ENCODE measurements at places on chromosomes 7 and 10.

GRCh38 chr10:76408646-76409045, 977.2 kb downstream of the LRMDA start:
- no peak for DNase-seq

GRCh38 chr10:2077231-2077630, 339.9 kb upstream of the ADARB2 start:
- no peak for DNase-seq

DNA sequence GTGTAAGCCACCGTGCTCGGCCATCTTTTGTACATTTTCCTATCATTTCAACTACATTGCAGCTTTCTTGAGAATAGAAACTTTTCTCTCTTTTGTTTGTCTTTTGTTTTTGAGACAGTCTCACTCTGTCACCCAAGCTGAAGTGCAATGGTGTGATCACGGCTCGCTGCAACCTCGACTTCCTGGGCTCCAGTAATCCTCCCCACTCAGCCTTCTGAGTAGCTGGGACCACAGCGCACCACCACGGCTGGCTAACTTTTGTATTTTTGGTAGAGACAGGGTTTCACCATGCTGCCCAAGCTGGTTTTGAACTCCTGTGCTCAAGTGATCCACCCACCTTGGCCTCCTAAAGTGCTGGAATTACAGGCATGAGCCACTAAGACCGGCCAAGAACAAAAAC, 31.3 kb upstream of the DAGLB start:
- no peak for DNase-seq

GRCh38 chr10:114389426-114389825, 14.9 kb downstream of the AFAP1L2 start:
- no peak for DNase-seq

DNA sequence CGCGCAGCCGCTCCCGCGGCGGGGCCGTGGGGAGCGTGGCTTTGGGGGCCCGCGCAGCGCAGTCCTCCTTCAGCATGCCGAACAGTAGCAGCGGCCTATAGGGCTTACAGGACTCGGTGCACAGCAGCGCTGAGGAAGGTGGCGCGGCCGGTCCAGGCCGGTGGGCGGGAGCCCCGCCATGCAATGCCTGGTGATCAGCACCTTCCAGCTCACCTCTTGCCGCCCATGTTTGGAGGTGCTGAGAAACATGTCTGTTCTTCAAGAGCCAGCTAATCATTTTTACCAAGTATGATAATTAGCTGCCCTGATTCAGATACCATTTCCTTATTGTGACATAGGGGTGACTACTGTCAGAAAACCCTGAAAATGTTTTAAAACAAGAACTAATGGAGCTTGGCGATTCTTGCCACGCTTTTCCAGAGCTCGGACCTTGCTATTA, 33.5 kb upstream of the SFTPD start:
- DNase-seq, result no peak

DNA sequence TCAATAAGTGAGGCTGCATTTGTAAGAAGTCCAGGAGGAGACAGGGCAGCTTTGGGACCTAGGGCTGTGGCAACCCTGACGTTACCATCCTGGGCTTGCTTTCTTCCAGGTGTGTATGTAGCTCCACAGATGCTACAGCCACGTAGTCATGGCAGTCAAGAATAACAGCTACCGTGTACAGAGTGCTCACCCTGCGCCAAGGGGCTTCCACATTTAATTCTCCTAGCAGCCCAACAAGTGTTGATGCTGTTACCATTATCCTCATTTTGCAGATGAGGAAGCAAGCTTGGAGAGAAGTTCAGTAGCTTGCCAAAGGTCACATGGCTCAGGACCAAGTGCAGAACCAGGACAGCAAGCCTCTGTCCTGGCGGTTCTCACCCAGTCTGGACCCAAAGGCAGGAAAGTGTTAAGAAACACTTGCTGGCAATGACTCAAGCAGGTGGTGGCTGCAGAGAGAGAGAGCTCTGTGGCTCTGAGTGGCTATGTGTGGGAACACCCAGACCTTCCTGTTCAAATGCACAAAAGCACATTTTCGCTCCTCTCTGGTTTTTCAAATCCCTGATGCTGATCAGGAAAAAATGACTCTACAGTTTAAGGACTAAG, 89.8 kb downstream of the CREM start:
- DNase-seq, result no peak

- DNase-seq, result no peak
Observed at GRCh38 chr10:31074722-31075086, 43.0 kb upstream of the ZNF438 start.

GRCh38 chr10:72334196-72334824, 20.4 kb downstream of the DNAJB12 start:
- peak; percentile 52 for DNase-seq

DNA sequence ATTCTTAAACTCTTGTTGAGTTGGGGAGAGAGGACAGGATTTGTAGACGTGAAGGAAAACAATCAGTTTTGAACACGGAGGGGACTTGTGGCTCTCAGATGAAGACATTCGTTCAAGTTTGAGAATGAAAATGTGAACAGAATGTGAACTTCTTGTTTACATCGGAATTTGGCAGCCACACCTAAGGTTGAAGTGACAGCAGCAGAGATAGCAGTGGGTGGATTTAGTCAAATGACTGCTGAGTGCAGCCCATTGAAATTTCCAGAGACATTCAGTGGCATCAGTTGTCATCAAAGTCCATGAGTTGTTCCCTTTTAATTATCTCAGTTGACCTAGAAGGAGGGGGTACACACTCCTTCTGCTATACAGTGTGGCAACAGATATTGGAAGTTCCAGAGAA, 280.0 kb downstream of the SEMA3D start:
- no peak for DNase-seq

DNA sequence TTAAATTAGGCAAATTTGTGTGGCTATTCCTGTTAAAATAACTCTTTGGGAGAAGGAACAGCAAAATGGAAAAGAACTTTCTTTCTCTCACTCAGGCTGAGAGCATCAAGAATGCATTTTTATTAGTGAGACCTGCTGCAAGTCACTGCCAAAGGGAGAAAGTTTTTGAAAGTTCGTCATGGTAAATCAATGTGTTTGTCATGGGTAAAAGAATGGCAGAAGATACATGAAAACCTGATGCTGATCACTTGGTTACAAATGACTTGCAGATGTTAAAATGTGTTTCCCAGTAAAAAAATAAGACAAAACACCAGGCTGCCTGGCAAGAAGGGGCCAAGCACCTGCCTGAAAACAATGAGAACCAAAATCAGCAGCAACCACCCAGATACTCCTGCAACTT, 484.7 kb upstream of the NRP1 start:
- no peak for DNase-seq

DNA sequence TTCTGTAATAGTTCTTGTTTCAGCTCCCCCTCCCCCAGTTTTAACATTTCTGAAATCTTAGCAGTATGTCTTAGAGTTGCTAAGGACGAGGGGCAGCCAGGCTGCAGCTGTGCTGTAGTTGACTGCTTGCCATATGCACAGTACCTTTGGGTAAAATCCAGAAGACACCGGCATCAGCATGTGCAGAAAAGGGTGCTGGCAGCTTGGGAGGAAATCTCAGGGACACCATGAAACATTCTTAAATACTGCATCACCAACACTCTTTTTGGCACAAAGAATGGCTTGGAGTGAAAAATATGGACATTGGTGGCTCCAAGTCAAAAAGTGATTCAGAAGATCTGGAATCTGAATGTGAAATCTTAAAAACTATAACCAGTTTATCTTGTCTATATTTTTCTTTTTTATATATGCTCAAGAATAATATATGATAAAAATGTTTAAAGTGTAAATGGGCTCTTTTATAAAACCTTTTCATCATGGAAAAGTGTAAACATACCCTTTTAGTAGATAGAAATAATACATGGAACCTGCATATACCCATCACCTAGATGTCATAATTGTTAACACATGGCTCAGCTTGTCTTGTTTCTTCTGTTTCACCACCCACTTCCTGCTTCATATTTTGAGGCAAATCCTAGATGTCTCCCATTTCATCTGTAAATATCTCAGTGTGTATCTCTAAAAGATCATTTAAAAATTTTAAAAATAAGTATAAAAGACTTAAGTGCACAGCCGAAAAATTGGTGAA, 34.4 kb upstream of the ARMS2 start:
- DNase-seq, result no peak

- DNase-seq, result no peak
Observed at GRCh38 chr7:132024290-132024689, 467.9 kb upstream of the PODXL start.

GRCh38 chr10:114356751-114357514, 47.4 kb downstream of the AFAP1L2 start:
- no peak for DNase-seq

GRCh38 chr10:49761201-49761788, 828 bp downstream of the OGDHL start:
- DNase-seq, result no peak

GRCh38 chr10:32960022-32960421, 2.0 kb upstream of the ITGB1 start:
- DNase-seq, result no peak

- no peak for DNase-seq
Observed at GRCh38 chr7:32228601-32229000, 158.4 kb upstream of the PDE1C start.

GRCh38 chr7:67484244-67484751, 487.7 kb downstream of the TYW1 start:
- peak; percentile 57 for DNase-seq

GRCh38 chr7:128110641-128111364, 79.6 kb upstream of the LRRC4 start:
- DNase-seq, result no peak

DNA sequence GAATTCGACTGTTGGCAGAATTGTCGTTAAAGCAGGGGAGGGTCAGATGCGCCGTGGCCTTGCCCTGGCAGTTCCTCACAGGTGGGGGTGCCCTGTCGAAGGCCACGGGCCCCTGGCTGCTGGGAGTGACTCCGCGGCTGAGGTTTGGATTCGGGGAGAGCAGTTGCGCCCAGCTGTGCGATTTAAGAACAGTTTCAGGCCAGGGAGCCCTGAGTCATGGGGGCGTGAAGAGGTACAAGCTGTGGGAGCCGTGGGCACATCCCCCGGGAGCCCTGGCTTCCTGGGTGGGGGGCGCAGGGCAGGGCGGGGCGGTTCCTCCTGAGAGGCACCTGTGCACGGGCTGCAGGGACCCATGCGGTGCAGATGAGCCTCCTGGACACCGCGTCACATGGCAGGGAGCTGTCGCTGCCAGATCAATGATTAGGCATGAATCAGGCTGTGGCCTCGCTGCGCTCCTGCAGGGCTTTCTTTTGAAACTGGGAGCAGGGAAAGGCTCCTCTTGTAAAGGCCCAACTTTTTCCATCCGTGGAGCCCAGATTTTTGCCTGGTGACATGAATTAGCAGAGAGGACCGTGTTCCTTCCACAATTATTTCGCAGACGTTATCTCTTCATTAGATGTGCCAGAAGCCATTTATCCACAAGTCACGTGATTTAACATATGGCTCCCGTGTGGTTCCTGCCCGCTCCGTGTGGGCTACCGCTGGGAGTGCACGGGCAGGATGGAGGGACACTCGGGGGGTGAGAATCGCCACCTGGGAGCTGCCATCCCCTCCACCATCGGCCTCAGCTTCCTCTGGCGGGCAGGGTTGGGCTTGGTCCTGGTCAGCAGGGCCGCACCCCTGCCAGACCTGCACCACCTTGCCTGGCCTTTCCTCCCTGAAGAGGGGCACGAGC, 918 bp downstream of the PWWP2B start:
- no peak for DNase-seq

GRCh38 chr10:84298057-84298456, 30.3 kb upstream of the CCSER2 start:
- no peak for DNase-seq

DNA sequence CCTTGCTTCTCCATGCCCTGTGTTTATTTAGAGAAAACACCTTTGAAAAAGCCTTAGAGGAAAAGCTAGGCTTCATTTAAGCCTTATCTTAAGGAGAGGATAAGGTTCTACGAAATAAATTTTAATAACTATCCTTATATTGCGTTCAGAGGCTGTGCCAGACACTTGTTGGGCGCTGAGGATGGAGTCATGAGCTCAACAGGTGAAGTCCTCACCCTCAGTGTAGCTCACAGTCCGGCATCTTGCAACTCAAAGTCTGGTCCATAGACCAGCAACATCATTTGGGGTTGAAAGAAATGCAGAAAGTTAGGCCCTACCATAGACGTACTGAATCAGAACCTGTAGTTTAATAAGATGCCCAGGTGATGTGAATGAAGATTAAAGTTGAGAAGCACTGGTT, 3.8 kb upstream of the STMP1 start:
- DNase-seq, result no peak

GRCh38 chr10:22712956-22713852, 1.2 kb downstream of the PIP4K2A start:
- no peak for DNase-seq

GRCh38 chr7:124942399-124942798, 12.8 kb upstream of the POT1 start:
- DNase-seq, result no peak

DNA sequence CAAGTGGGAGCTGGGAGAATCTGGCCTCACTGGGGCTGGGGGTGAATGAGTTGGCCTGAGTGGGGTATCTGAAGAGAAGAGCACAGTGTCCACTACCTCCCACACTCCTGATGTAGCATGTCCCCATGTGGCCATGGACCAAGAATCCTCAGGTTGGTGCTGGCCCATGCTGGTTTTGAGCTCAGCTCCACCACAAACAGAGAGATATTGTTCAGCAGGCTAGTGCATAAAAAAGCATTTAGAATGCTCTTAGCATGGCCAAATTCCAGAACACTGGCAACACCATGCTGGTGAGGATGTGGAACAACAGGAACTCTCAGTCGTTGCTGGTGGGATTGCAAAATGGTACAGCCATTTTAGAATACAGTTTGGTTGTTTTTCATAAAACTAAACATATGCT, 61.4 kb downstream of the FRMPD2 start:
- no peak for DNase-seq

DNA sequence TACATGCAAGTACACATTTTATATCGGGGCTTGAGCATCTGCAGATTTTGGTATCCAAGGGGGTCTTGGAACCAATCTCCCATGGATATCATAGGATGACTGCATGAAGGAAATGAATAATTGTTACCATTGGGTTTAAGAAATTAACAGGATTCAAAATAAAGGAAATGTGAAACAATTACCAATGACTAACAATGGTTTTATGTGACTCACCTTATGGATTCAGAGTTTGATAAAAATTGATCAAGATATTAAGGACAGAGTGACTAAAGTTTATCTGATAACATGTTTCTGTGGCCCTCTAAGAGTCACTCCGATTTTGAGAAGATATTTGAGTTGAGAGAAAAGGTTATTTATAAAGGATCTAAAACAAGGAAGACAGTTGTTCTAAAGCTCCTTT, 93.0 kb upstream of the ODAD2 start:
- no peak for DNase-seq

- DNase-seq, result no peak
Observed at GRCh38 chr10:12340371-12340770, 9.0 kb upstream of the CAMK1D start.

DNA sequence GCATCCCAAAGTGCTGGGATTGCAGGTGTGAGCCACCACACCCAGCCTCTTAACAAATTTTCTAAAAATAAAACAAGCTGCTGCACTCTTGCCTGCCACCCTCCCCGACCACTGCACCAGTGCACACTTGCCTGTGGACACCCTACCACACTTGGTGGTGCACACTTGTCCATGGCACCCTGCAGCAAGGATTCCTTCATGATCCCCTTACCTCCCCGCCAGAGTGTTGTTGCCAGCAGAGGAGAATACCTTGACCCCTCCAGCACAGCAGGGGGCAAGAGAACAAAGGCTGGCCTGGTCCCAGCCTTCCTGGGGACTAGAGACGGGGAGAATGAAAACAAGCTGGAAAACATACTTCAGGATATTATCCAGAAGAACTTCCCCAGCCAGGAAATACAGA, 65.9 kb upstream of the KCND2 start:
- no peak for DNase-seq

GRCh38 chr10:127485153-127485857, 63.8 kb upstream of the NPS start:
- no peak for DNase-seq

- DNase-seq, result no peak
Observed at GRCh38 chr10:100340948-100341847, 5.8 kb upstream of the SCD start.

Data from NCI-H187 (cell line).